ENCODE measurements at places on chromosomes 7 and 10. TPM values are rescaled to one million over a fixed set of nuclear protein-coding genes. Genes with fewer than 3 reads are reported as not detected.

Gene AFAP1L2
- total RNA-seq, result 67.4 TPM

Gene ASB10
- not detected for total RNA-seq

Gene VENTX
- total RNA-seq, result not detected

Gene GIMAP5
- total RNA-seq, result 42.5 TPM

Gene PRLHR
- not detected for total RNA-seq

Gene SLC13A4
- not detected for total RNA-seq

Gene ERV3-1
- 9.5 TPM for total RNA-seq

Gene PAPSS2
- 0.06 TPM for total RNA-seq

Gene LRRC17
- total RNA-seq, result not detected

Gene PNLIPRP3
- total RNA-seq, result not detected

Gene ZNF804B
- not detected for total RNA-seq

Gene INSIG1
- total RNA-seq, result 145 TPM

Gene UCN3
- not detected for total RNA-seq

Gene FZD8
- total RNA-seq, result 0.35 TPM

Gene DPP6
- not detected for total RNA-seq

Gene CYP3A7
- total RNA-seq, result not detected

Gene SPDYE3
- total RNA-seq, result not detected

Gene RPS24
- total RNA-seq, result 1,320 TPM

Gene SUV39H2
- total RNA-seq, result 33.4 TPM

Gene KIF11
- 76.9 TPM for total RNA-seq

Gene BMPER
- not detected for total RNA-seq

Gene FKBP9
- 0.53 TPM for total RNA-seq

Gene PDK4
- not detected for total RNA-seq

Gene SFTPA1
- not detected for total RNA-seq

Gene VTI1A
- total RNA-seq, result 54.6 TPM

Gene DCLRE1A
- 17.4 TPM for total RNA-seq
